ENCODE measurements at places on chromosomes 12 and 14.
A peak's percentile ranks its signal among the peaks of the same experiment; 100 is the strongest.

DNA sequence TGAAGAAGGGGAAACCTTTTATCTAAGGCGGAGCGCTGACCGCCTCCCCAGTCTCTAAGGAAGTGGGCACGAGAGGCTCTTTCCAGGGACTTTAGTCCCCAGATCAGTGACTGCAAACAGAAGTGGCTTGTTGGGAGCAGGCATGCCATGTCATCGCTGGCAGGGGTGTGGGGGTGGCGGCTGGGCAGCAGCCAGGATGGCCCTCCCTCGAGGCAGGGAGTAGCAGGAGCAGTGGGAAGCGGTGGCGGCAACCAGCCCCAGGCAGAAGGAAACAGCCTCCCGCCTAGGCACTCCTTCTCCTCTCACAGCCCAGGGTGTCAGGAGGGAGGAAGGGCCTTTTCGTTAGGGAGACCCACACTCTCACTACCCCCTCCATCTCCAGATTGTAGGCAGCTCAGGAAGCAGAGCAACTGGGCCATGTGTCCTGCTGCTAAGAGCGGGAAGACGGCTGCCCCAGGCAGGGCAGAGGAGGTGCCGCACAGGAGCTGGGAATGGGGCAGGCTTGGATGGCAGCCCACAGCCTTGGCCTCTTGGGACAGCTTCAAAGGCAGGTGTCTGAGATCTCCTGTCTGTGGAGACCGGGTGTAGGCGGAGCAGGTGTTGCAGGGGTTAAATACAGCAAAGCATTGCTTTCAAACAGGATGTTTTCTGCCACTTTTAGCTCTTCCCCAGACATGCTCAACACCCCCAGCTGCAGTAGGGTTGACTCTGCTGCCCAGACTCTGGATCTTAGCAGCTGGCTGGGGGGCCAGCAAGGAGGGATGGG lies 21.8 kb downstream of the VDR start:
- H3K27ac ChIP-seq = peak overlapping the region; percentile 69
- H3K4me3 ChIP-seq = peak overlapping the region; percentile 62
- H3K4me1 ChIP-seq = peaks cover 57% of the 10 kb centered on the region
- H3K27me3 ChIP-seq = peaks cover 26% of the 10 kb centered on the region
- peaks cover 37% of the 10 kb centered on the region for H3K36me3 ChIP-seq

- peaks cover 5% of the 10 kb centered on the region for H3K36me3 ChIP-seq
- H3K27me3 ChIP-seq = peaks cover 45% of the 10 kb centered on the region
- ATAC-seq = no peak
- no peak overlapping the region for H3K4me3 ChIP-seq
- no peak overlapping the region for H3K27ac ChIP-seq
Observed at GRCh38 chr14:97028382-97028781, 231.2 kb downstream of the VRK1 start.

GRCh38 chr12:28388879-28389278 lies 198.6 kb downstream of the CCDC91 start:
- no peak overlapping the region for H3K4me3 ChIP-seq
- H3K4me1 ChIP-seq = no peaks in the 10 kb centered on the region
- no peak overlapping the region for H3K27ac ChIP-seq
- ATAC-seq = no peak

GRCh38 chr14:93009471-93010129 lies 86.7 kb downstream of the CHGA start:
- peaks cover 69% of the 10 kb centered on the region for H3K4me1 ChIP-seq
- H3K4me3 ChIP-seq = no peak overlapping the region
- H3K27me3 ChIP-seq = no peaks in the 10 kb centered on the region
- H3K36me3 ChIP-seq = peaks cover 15% of the 10 kb centered on the region

DNA sequence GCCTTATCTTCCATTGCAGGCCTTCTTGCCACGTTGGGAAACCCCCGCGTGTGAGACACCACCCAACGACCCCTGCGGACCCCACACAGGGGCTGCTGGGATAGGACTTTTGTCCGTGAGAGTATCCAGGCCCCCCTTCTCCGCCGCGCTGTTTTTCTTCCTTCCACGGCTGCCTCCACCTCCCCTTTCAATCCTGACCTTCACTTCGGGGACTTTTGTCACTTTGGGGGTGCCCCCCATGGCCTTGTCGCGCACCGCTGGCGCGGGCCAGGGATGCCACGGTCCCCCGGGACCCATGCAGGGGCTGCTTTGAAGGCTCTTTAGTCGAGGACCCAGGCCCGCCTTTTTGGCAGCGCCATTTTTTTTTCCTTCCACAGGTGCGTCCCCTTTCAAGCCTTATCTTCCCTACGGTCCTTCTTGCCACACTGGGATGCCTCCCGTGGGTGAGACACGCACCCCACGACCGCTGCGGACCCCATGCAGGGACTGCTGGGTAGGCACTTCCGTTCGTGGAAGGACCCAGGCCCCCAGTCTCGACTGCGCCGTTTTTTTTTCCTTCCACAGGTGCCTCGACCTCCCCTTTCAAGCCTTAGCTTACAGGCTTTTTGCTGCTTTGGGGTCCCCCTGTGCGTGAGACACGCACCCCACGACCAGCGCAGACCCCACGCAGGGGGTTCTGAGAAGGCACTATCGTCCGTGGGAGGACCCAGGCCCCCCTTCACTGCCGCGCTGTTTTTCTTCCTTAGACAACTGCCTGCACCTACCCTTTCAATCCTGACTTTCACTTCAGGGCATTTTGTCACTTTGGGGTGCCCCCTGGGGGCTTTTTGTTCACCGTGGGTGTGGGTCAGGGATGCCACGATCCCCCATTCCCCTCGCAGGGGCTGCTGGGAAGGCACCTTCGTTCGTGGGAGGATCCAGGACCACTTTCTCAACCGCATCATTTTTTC lies 267.4 kb downstream of the ALG10 start:
- H3K4me3 ChIP-seq = no peak overlapping the region
- no peaks in the 10 kb centered on the region for H3K4me1 ChIP-seq
- no peak for ATAC-seq

DNA sequence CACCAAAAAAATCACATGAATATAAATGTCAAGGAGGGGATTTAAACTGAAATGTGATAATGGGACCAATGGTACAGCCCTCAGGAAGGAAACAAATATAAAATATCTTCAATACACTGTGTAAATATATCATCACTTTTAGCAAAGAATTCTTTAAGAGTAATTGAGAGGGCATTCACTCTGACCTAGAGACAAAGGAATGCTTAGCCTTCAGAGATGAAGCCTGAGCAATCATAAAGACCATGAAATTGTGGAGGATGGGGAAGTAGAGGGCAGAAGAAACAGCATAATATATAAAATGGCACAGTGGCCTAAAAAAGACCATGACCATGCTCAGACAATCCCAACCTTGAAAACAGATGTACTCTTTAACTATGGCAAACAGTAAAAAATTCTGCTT lies 20.4 kb downstream of the YAF2 start:
- no peak overlapping the region for H3K27ac ChIP-seq
- H3K36me3 ChIP-seq = peaks cover 5% of the 10 kb centered on the region
- H3K27me3 ChIP-seq = no peaks in the 10 kb centered on the region
- H3K4me3 ChIP-seq = no peak overlapping the region
- ATAC-seq = no peak

GRCh38 chr12:123948796-123949769 lies 23.5 kb downstream of the CCDC92 start:
- peaks cover 17% of the 10 kb centered on the region for H3K36me3 ChIP-seq
- H3K4me3 ChIP-seq = no peak overlapping the region
- no peak overlapping the region for H3K27ac ChIP-seq
- no peaks in the 10 kb centered on the region for H3K4me1 ChIP-seq

Measured in stimulated activated memory B cell treated with anti-CD40 and anti-IgM and Interleukin-4, amounts not matched to agents 10 μg/mL and 1 μg/mL and 100 μg/mL, for 72 hours (primary cell).